ENCODE measurements at places on chromosomes 2 and 18.

GRCh38 chr2:69665152-69665551 is 21.6 kb upstream of the AAK1 start:
- no peak for DNase-seq

GRCh38 chr2:189421644-189422043 is 19.6 kb upstream of the WDR75 start:
- no peak for DNase-seq

- no peak for DNase-seq
These were observed 1317.5 kb upstream of the CELF4 start for GRCh38 chr18:38883111-38883510.

GRCh38 chr2:47639467-47639866 is 143.5 kb upstream of the MSH6 start:
- DNase-seq: peak; percentile 1

DNA sequence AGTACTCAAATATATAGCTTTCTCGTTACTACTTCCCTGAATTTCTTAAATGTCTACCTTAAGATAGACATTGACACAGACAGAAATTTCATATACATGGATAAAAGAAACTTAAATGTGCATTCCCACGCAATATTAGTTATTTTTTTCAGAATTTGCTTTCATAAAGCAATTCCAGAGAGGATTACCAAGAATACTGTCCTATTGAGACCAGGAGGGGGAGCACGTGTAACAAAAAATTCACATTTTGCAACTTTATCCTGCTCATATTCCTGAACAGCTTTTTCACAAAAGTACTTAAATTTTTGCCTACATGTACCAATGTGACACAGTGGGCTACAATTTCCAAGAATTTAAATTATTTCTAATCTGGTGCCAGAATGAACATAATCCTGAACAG is 30.7 kb upstream of the ERCC3 start:
- no peak for DNase-seq

GRCh38 chr18:6928359-6928758 is 189.2 kb downstream of the LAMA1 start:
- no peak for DNase-seq

DNA sequence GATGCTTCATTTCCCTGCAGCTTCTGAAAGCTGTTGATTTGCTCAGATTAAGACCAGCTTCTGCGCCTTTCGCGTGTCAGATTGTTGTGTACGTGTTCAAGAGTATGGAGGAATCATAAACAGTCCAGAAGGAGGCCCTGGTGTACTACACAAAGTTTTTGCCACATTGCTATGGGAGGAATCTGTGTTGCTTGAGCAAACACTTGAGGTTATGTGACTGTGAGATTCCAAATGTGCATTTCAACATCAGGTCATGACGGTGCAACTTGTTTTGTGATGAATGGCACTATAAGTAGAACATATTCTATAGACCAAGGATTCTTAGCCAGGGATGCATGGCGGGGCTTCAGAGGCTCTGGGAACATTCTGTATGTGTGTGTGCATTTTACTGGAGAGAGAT is 35.0 kb downstream of the SRSF7 start:
- no peak for DNase-seq

GRCh38 chr2:9300829-9301453 is 94.3 kb downstream of the ASAP2 start:
- no peak for DNase-seq

- DNase-seq: no peak
These were observed 46.3 kb upstream of the STAT4 start for GRCh38 chr2:191197096-191197495.

DNA sequence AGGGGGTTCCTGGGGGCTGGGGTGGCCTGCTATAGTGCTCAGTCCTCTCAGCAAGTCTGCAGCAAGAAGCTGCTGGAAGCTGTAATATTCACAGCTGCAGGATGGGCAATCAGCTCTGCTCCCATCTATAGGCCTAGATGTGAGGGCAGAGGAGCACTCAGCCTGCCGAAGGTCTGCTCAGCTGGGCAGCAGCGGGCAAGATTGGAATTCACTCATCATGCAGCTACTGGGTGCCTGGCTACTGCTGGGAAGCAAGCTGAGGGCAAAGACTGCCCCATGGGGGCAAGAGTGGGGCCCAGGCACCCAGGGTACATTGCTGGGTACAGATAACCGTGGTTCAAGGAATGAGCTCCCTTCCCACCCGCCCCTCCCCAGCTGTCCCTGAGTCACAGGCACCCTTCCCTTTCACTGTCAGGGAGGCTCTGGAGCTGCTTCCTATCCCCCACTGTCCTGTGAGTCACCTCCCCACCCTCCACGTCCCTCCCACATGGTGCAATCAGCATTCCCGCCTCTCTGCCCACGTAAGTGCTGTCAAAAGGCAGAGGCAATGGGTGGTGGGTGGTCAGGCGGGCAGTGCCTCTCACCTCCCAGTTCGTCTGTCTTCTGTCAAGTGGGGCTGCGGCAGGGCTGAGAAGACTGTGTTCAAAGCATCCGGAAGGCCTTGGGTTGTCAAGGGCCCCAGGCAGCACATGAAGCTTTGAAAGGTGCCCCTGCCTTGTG is 169.2 kb downstream of the TRIM43 start:
- no peak for DNase-seq

GRCh38 chr2:111162718-111163331 is 42.1 kb downstream of the BCL2L11 start:
- DNase-seq: no peak

DNA sequence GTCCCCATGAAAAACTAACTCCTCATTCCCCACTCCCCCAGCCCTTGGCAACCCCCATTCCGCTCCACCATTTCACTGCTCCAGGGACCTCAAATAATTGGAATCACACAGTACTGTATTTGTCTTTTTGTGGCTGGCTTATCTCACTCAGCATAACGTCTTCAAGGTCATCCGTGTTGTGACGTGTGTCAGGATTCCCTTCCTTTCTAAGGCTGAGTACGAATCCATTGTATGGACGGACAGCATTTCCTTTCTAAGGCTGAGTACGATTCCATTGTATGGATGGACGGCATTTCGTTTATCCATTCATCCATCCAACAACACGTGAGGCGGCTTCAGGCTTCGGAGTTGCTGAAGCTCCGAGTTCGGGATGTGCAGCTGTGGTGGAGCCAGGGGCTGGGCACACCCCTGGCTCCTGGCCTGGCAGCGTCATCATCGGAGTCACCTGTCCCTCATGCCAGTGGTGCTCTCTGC is 1.2 kb upstream of the ASB1 start:
- no peak for DNase-seq

DNA sequence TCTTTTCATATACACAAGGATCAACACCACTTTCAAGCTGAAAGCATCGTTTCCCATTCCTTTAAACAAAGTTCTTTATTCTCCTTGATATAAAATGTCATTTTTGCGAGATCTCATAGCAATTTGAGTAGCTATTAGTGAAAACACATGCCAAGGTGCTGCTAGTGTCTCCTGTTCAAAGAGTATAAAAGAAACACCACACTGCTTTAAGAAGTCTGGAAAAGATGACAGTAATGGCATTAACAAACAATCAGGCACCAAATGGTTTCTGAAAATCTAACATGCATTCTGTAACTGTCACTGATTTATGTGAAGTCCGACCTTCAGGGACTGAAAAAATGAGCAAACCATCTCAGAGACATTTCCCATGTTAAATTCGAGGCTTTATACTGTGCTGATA is 2.4 kb downstream of the CCBE1 start:
- no peak for DNase-seq

GRCh38 chr18:50560681-50561629 is 1.1 kb downstream of the MAPK4 start:
- peak; percentile 60 for DNase-seq

- no peak for DNase-seq
These were observed 47.2 kb downstream of the FAM124B start for GRCh38 chr2:224354632-224355211.

- DNase-seq: no peak
These were observed at the start of gene PROKR1 for GRCh38 chr2:68643011-68643873. Gene PROKR1, plus strand, starts transcription at chr2:68643579. Its CDS starts 2,243 bp downstream, at chr2:68645822.

DNA sequence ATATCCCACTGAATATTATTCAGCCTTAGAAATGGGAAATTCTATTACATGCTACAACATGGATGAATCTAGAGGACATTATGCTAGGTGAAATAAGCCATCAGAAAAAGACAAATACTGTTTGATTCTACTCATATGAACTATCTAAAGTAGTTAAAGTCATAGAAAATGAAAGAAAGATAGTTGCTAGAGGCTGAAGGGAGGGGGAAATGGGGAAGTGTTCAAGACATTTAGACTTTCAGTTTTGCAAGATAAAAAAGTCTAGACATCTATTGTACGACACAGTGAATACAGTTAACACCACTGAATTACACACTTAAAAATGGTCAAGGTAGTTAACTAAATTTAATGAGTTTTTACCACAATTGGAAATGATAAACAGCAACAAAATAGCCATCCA is 835.9 kb upstream of the CHAC2 start:
- DNase-seq: no peak

GRCh38 chr2:46236006-46236875 is 61.0 kb upstream of the EPAS1 start:
- DNase-seq: no peak

DNA sequence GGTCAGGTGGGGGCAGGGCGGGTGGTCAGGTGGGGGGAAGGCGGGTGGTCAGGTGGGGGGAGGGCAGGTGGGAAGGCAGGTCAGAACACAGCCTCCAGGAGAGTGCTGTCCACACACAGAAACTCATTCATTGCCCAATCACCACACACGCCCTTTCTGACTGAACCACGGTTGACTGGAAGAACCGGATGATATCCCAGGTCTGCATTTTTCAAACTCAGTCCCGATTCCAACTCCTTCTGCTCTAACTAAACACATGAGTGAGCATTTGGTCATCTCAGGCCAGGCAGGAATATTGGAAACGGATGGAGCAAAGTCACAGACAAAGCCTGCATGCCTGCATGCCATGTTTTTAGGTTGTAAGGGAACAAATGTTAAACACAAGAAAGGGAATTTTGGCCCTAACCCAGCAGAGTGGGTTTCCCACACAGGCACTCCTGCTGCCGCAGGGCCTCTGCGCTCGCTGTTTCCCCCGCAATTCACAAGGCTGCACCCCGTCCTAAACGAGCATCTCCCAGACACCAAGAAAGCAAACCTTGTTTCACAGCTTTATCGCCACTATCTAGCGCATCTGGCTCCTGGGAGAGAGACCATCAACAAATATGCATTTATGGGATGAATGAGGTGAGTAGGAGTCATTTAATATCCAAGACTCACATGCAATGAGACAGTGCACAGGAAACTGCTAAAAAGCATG is 100.1 kb downstream of the ZNF516 start:
- peak; percentile 39 for DNase-seq

DNA sequence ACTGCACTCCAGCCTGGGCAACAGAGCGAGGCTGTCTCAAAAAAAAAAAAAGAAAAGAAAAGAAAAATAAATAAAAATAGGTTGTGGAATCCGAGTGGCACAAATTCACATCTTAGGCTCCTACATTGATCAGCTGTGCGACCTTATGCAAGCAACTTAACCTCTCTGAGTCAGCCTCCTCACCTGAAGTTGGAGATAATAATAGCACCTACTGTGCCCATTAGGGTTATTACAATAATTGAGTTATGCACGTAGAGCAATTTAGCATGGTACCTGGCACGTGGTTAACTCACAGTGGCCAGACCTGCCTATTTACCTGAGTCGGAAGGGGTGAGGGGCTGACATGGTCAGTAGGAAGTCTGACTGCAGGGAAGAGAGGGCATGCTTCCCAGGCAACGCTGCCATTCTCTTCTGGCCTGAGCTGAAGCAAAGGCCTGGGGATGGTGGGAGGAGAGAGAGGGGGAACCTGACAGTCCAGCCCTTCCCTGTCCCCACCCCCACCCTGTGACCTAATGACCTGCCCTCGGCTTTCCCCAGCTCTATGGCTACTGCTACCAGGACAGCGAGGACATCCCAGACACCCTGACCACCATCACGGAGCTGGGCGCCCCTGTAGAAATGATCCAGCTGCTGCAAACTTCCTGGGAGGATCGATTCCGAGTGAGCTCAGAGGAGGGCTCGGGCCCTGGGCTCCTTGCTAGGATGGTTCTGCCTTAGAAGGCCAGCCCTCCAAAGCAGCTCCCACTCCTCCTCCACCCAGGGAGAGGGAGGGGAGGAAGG is 5.1 kb downstream of the PKDCC start:
- DNase-seq: no peak

GRCh38 chr2:160214461-160215445 is 14.7 kb upstream of the ITGB6 start:
- no peak for DNase-seq

DNA sequence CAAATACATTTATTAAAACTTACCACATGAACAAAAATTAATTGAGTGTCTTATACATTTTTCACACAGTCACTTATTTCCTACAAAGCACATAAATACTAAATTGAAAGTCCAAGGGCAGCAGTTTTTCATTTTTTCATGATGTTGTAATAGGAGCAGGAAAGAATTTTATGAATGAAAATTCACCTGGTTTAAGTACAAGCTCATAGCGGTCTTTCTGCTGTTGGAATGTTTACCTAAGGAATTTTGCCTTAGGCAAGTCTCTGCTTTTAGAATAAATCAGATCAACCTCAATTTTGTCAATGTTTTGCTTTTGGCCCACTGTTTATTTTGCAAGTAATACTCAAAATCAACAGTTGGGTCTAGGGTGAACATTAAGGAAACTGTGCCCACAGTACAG is 40.0 kb downstream of the ETAA1 start:
- no peak for DNase-seq

DNA sequence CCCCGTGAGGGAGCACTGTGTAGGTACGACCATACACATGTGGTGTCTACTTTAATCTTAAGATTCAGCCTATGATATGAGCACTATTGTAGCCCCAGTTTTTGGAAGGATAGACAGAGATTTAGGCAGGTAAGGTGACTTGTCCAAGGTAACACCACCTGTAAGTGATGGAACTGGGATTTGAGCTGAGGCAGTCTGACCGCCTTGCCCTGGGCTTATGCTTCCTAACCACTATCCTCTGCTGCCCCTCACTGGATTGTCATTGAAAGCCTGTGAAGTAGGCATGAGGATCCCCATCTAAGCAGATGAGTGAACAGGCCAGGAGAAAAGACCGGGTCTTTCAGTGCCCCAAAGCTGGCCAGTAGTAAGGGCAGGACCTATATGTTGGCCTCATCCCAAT is 343.8 kb downstream of the CYRIA start:
- no peak for DNase-seq

DNA sequence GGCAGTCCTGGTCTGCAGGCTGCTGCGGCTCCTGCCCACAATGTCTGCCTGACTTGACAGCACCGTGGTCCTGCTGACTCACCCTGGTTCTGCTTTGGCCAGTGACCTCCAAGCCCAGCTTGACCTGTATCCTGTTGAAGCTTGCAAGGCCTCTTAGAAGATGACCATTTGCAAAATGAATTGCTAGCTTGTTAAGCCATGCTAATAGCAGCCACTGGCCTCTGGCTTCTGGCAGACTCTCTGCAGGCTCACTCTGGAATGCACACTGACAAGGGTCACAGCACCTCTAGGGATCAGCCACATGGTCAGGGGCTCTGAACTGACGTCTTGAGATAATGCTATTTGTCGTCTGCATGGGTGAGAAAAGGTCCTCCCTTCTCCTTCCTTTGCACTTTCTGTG is 25.9 kb downstream of the CNGA3 start:
- DNase-seq: no peak

- DNase-seq: no peak
These were observed 6.4 kb upstream of the STPG4 start for GRCh38 chr2:47161475-47161874.

Measured in sciatic nerve (tissue), 2 donors.